ENCODE measurements at places on chromosomes 5 and 9.

- DNase-seq: no peak
These were observed 1.0 kb upstream of the TENT2 start for GRCh38 chr5:79611046-79611829.

DNA sequence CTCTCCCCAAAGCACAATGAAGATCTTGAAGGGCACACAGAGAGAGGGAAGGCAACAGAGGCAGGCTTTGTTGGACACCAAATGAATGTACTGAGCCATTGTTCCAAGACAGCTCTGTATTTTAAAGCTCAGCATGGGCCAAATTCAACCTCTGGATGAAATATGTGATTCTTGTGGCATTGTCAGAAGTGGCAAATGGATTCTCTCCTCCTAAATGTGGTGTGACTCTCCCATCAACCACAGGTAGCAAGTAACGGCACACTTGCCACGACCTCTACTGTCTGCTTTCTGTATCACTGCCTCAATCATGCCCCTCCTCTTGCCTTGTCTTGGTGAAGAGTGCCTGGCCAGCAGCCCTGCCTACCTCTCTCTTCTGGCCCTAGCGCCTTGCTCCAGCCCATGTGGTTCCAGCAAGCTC, 6.1 kb upstream of the MOB3B start:
- DNase-seq: no peak

- no peak for DNase-seq
These were observed 89.5 kb downstream of the ADAMTS2 start for GRCh38 chr5:179255527-179256327.

GRCh38 chr5:38284384-38284783, 26.0 kb downstream of the EGFLAM start:
- DNase-seq: no peak

DNA sequence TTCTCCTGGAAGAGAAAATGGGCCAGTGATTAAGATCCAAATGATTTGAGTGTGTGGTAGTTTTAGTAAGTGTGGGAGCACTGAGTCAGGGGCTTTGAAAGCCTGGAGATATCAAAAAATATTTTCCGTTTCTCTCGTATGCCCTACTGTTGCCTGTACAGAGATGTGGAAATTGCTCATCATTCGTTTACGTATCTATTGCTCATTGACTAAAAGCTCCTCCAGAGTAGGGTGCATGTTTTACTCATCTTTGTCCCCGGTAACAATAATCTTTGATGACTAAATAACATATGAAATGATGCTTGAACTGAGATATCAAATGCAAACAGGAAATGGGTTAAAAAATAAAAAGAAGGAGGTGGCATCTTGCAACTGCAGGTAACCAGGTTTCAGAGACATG, 114.2 kb upstream of the FST start:
- no peak for DNase-seq

- no peak for DNase-seq
These were observed 91.8 kb upstream of the DMRT1 start for GRCh38 chr9:749716-750115.

GRCh38 chr5:103918668-103919367, 356.2 kb upstream of the NUDT12 start:
- DNase-seq: peak; percentile 55

DNA sequence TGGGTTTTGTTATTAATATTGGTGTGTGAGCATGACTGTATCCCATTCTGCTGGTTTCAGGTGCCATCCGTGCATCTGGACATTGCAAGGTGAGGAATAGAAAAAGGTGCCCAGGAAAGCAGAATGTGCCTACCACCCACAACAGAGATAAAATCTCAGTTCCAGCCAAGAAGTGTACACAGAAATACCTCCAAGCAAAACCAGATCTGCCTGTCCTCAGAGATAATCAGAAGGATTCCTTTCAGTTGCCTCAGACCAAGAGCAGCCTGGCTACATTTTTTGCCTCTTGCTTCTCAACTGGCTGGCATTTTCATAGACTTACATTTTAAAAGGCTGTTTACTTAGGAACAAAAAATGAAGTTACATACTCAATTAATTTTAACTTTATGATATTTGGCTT, 12.1 kb upstream of the ABLIM3 start:
- DNase-seq: no peak

DNA sequence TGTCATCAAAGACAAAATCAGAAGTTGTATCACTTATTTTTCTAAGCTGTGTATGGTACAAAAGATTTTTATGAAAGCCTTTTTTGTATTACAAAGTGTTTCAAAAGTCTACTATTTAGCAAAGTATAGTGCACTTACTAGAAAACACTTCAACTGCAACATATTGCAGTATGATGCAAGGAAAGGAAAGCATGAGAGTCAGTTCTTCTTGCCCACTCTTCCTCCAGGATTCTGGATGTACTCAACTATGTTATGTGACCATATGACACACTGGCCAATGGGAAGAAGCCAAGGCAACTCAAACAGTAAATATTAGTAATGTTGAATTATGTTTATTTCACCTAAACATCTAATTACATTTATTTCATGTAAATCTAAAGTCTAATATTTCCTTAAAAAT, 49.5 kb upstream of the TYRP1 start:
- DNase-seq: no peak

GRCh38 chr9:119818726-119819435, 449.6 kb upstream of the BRINP1 start:
- DNase-seq: no peak

- peak; percentile 57 for DNase-seq
These were observed 449.7 kb upstream of the MPDZ start for GRCh38 chr9:13728917-13729811.

DNA sequence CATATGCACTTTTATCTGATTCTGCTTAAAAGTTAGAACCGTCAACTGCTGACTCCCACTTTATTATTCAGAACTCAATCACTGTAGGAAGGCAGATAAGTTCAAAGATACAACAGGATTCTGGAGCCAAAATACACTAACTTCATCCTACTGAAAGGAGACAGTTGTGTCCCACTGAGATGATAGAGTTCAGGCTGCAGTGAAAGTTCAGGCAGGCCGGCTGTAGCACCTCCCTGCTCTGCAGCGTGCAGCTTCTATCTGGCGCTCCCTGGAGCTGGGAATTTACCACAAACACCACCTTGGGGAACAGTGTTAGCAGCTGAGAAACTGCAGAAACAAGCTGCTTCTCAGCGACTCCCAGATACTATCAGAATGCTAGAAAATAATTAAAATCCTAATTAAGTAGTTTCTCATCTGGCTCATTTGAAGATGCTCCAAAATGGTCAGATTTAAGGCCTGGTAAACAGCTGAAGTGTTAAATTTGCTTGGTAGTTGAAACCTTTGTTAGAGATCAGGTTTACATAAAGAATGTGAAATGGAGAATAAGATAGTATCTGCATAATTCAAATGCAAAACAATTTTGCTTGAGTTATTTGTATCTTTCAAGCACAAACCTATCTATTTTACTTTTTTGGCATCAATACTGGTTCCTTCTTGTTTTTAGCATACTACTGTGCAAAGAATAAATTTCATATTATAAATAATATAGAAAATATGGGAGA, 52.3 kb upstream of the CNTLN start:
- DNase-seq: no peak

- DNase-seq: no peak
These were observed 94.5 kb downstream of the TTLL11 start for GRCh38 chr9:121998513-121999049.

GRCh38 chr5:59198365-59198764, 615.5 kb downstream of the RAB3C start:
- no peak for DNase-seq

DNA sequence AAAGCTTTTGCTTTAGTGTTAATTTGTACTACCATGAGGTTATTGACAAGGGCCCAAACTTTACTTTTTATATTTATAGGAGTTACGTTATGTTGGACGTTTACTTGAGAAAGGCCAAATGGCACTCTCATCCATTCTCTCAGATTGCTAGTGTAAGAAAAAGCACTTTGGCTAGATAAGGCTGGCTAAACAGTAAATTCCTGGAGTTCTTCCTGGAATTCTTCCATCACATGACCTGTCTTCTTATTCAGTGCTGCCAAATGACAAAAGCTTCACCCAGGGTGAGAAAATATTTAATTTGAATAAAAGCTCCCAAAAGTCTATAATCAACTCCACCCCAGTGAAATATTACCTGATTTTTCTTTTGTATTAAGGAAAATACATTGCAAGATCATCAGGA, 1568.9 kb upstream of the ACO1 start:
- no peak for DNase-seq

- DNase-seq: no peak
These were observed 16.8 kb upstream of the PHF19 start for GRCh38 chr9:120893611-120894307.

DNA sequence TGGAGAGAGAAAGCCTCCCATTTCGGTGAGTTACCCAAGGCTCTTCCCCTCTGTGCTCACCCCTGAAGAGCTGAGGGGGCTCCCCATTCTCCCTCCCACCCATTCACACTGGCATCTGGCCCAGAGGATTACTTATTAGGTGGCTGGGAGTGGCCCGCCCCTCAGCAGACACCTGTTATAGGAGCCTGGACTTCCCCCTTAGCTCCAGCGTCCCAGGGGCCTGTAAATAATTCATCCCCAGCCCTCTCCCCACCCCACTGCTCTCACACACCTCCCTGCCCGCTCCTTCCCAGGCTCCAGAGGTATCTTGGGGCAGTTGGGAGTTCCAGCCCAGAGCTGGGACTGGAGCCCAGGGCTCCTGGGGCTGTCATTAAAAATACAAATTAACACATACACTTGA, 11.6 kb upstream of the SLC6A7 start:
- no peak for DNase-seq

DNA sequence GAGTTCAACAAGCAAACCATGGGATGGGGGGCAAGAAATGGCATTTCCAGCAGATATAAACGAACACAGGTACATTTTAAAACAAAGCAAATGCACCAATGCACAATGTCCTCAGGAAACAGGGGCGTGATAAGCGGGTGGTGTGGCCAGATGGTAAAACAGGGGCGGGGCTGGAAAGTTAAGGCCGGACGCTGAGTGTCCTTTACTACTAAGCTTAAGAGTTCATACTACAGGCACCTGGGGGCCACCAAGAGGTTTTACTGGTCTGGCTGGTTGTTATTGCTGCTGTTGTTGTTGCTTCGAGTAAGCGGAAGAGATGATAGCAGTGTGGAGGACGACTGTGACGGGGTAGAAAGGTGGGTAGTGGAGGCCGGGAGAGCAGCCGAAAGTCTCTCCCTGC, 99.8 kb downstream of the ATPSCKMT start:
- DNase-seq: no peak

DNA sequence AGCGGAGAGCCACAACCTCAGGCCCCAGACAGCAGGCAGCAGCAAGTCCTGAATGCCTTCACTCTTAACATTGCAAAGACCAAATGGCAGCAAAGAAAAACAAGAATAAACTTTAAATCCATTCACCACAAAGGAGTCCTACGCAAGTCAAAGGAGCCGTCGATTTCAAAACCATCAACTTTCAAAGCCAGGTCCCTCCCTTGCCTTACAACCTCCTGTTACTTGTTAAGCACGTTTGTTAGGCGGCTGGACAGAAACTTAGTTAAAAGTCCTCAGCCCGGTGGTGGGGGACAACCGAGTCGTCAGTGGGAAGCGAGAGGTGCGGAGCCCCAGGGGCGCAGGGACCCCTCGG, 938 bp downstream of the LPAR1 start:
- DNase-seq: no peak

DNA sequence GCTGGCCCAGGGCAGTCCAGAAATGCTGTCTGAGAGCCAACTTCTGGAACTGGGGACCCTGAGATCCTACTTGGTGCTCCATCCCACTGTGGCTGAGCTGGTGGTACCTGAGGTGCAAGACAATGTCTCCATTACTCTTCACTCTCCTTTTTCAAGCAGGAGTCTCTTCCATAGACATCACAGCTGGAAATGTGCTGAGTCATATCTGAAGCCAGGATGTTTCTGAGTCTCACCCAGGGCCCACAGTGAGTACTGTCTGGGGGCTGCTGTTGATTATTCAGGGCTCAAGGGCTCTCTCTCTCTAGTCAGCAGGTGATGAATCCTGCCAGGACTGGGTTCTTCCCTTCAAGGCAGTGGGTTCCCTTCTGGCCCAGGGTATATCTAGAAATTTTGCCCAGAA, 145.2 kb upstream of the TAS2R1 start:
- DNase-seq: no peak

- no peak for DNase-seq
These were observed 103.2 kb downstream of the MSX2 start for GRCh38 chr5:174827558-174827957.

GRCh38 chr9:129225815-129226214, 47.8 kb upstream of the IER5L start:
- DNase-seq: no peak

DNA sequence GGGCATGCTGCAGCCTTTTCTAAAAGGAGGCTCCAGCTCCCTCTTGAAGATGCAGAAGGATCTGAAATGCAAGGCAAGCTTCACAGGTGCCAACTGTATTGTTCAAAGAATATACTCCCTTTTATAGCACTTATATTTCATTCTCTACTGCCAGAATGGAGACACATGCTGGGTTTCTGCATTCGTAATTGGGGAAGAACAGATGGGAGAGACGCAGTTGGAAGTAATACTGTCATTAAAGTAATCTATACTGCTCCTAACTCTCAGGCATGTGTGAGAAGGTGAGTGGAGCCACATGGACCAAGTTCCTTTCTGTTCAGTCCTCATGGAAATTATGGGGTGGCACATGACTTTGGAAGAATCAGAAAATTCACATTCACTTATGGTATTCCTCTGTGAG, 226.4 kb downstream of the TRIM32 start:
- DNase-seq: no peak

DNA sequence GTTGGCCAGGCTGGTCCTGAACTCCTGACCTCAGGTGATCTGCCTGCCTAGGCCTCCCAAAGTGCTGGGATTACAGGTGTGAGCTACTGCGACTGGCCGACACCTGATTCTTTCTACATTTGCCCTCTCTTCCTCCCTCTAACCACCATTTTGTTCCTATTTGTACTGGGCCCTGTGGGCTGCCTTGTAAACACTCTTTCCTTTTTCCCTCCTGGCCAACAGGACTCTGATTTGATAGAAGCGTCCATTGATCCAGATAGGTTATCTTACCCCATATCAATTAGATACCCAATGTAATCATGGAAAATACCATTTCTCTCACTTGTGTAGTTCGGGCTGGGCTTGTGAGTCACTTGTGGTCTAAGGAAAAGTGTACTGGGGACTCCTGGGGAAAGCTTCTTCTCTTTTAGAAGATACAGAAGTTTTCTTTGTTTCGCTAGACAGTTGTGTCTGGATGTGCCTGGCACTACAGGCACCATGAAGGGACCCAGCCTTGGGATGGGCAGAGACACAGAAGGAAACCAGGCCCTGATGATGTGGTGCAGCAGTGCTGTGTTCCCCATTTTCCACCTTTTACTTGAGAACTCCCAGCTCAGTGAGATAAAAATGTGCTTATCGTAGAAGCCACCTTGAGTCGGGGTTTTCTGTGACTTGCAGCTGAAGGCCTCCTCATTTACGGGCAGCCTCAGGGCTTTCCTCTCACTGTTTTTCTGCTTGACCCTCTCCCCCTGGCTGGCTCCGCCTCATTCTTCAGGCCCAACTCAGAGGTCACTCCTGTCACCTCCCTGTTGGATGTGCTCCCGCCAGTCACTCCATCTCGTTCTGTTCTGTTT, 32.8 kb upstream of the CPEB4 start:
- no peak for DNase-seq

GRCh38 chr9:115740986-115741385, 412.6 kb upstream of the PAPPA start:
- no peak for DNase-seq
